Activated naive CD4-positive, alpha-beta T cell treated with anti-CD3 and anti-CD28 coated beads, Interleukin-2, amount 10 ng/mL, durations not matched to agents 7 days and 5 days (primary cell): ENCODE measurements at places on chromosomes 13 and 19.

- DNase-seq: no peak
- no peak overlapping the region for H3K27ac ChIP-seq
- no peaks in the 10 kb centered on the region for H3K27me3 ChIP-seq
- no peaks in the 10 kb centered on the region for H3K4me1 ChIP-seq
- H3K36me3 ChIP-seq: no peaks in the 10 kb centered on the region
Observed at GRCh38 chr13:47216176-47216822, 319.4 kb upstream of the HTR2A start.

DNA sequence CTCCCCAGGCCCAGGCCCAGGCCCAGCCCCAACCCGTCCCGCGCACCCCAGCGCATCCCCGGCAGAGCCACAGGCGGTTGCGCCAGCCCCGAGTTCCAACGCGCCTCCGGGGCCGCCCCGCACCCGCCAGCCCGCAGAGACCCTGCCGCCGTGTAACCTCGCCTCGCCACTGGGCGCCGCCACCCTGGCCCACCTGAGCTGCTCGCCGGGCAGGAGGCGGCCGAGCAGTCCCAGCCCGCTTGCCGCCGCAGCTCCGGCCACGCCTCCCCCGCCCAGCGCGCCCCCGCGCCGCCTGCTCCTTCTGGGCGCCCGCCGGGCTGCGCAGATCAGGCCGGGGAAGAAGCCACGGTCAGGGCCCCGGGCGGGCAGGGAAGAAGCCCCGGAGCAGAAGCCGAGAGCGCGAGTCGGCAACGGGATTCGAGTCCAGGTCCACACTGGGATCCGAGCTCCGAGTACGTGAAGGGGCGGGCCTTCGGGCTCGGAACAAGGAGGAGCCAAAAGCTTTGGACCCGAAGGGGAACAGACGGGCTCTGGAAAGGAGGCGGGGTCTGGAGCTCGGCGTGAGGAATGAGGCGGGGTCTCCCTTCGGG lies at the start of gene MBOAT7:
Gene MBOAT7, minus strand, starts transcription at position 436 of the 590 bp plus-strand sequence. CDS start 1,072 bp downstream, outside the sequence.
- peak within 1 kb of the TSS; percentile 89 for H3K4me3 ChIP-seq
- H3K4me1 ChIP-seq: peaks cover 44% of the 10 kb centered on the region
- H3K27ac ChIP-seq: peak within 1 kb of the TSS; percentile 96

DNA sequence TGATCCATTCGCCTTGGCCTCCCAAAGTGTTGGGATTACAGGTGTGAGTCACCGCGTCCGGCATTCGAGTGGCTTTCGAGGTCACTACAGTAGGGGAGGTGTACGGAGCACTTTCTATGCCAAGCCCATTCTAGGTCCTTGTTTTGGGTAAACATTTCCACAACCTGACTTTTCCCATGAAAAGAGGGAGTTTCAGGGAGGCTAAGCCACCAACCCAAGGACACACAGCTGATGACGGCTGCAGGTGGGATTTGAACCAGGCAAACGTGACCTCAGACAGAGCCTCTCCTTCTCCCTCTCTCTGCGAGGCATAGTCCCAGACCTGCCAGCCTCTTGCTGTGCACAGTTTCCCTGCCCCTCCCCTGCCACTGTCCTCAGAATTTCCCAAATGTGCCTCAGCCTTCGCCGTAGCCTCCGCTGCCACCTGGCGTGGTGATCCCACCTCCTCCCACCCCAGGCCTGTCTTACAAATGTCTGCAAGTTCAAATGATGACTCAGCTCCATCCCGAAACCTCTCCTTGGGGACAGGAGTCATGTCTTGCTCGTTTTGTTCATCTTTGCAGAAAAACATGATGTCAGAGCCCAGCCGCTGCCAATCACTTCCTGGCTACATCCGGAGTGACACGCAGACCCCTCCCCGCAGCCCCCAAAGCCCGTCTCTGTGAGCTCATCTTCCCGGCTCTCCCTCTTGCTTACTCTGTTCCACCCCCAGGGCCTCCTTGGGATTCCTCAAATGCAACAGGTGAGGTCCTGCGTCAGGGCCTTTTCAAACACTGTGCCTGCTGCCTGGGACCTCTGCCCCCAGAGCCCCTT lies 6.6 kb upstream of the GADD45B start:
- DNase-seq: peak; percentile 48
- no peaks in the 10 kb centered on the region for H3K36me3 ChIP-seq
- peaks cover 28% of the 10 kb centered on the region for H3K27me3 ChIP-seq

- H3K36me3 ChIP-seq: no peaks in the 10 kb centered on the region
- peaks cover 24% of the 10 kb centered on the region for H3K4me1 ChIP-seq
- DNase-seq: no peak
- H3K4me3 ChIP-seq: no peak overlapping the region
Observed at GRCh38 chr13:44260336-44260735, 113.3 kb upstream of the SERP2 start.

DNA sequence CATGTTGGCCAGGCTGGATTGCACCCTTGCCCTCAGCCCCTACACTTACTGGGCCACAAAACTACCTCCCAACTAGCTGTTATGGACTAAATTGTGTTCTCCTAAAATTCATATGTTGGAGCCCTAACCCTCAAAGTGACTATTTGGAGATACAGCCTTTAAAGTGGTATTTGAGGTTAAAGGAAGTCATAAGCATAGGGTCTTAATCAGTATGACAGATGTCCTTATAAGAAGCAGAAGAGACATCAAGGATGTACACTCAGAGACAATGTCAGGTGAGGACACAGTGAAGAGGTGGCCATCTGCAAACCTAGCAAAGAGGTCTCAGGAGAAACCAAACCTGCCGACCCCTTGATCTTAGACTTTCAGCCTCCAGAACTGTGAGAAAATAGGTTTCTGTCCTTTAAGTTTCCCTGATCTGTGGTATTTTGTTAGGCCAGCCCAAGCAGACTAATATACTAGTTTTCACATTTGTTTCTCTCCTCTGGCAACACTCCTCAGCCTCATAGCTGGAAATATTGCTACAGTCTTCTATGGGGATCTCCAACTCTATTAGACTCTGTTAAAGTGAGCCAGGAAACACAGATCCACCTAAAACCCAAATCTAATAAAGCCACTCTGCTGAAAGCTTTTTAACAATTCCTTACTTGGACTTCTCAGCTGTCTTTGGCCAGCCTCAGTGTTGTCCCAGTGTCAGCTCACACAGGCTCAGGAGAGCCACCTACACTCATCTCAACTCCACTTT lies 256.5 kb downstream of the TBC1D4 start:
- no peak overlapping the region for H3K4me3 ChIP-seq
- no peaks in the 10 kb centered on the region for H3K36me3 ChIP-seq
- no peak for DNase-seq
- peaks cover 3% of the 10 kb centered on the region for H3K27me3 ChIP-seq

- no peaks in the 10 kb centered on the region for H3K36me3 ChIP-seq
- no peak overlapping the region for H3K4me3 ChIP-seq
- DNase-seq: no peak
- H3K27me3 ChIP-seq: peaks cover 32% of the 10 kb centered on the region
- H3K27ac ChIP-seq: no peak overlapping the region
Observed at GRCh38 chr19:1349211-1349610, 34.5 kb upstream of the NDUFS7 start.

- H3K36me3 ChIP-seq: peaks cover 3% of the 10 kb centered on the region
- H3K4me3 ChIP-seq: no peak overlapping the region
- no peaks in the 10 kb centered on the region for H3K27me3 ChIP-seq
- H3K27ac ChIP-seq: no peak overlapping the region
- no peak for DNase-seq
Observed at GRCh38 chr19:45099467-45100191, 6.7 kb downstream of the PPP1R37 start.

- no peak overlapping the region for H3K27ac ChIP-seq
- no peaks in the 10 kb centered on the region for H3K4me1 ChIP-seq
- peaks cover 6% of the 10 kb centered on the region for H3K27me3 ChIP-seq
- no peak overlapping the region for H3K4me3 ChIP-seq
- no peaks in the 10 kb centered on the region for H3K36me3 ChIP-seq
- no peak for DNase-seq
Observed at GRCh38 chr13:60288569-60288968, 108.5 kb upstream of the TDRD3 start.

- DNase-seq: no peak
- no peak overlapping the region for H3K27ac ChIP-seq
- H3K36me3 ChIP-seq: no peaks in the 10 kb centered on the region
Observed at GRCh38 chr13:19083340-19083739, 98.3 kb downstream of the TUBA3C start.

DNA sequence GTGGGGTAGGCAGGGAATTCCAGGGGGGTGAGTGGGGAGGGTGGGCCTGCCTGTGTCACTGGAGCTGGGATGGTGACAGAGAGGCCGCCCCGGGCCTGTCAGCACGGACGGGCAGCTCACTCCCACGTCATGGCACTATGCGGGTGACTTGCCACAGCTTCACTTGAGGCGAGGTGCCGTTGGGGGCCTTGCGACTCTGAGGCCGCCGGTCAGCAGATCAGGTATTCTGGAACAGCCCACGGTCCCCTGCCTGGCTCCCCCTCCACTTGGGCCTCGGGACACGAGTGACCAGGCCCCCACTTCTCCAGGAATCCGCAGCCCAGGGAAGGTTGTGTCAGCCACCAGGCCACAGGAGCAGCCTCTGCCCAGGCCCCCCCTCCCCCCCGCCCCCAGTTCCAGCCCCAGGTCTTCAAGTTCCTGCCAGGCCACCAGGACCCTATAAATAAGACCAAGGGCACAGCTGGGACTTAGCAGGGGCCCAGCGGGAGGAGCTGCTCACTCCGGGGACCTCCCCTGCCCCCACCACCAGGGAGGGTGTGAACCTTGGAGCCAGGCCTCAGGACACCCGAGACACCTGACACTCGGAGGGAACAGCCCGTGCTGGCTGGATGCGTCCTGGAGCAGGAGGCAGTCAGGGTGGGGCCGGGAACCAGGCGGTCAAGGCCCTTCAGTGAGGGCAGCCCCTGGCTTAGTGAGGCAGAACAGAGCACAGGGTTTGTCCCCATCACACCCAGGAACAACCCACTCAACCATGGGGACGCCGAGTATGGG lies 2.7 kb upstream of the MIDN start:
- peaks cover 5% of the 10 kb centered on the region for H3K27me3 ChIP-seq
- no peak for DNase-seq
- no peak overlapping the region for H3K4me3 ChIP-seq

DNA sequence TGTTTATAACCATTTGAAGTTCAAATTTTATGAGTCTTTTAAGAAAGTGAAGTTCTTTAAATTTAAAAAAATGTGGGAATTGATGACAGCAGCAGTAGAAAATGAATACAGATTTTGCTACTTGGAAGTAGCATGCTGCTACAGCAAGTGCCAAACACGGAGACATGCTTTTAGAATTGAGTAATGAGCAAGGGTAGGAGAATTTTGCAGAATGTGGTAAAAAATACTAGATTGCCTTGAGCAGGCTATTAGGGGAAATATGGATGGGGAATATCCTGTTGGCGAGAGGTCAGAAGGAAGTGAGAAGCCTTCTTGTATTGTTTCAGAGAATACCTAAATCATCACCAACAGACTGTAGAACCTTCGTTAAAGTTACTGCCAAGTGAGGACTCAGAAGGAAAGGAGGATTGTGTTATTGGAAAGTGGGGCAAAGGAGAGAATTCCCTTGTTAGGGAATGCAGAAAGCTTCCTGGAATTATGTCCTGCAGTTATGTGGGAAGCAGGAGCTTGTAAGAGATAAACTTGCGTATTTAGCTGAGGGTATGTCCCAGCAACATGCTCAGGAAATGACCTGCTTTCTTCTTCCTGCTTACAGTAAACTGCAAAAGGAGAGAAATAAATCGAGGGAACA lies 32.4 kb upstream of the OXGR1 start:
- no peaks in the 10 kb centered on the region for H3K36me3 ChIP-seq
- H3K4me3 ChIP-seq: no peak overlapping the region
- H3K27ac ChIP-seq: no peak overlapping the region
- H3K4me1 ChIP-seq: no peaks in the 10 kb centered on the region
- no peaks in the 10 kb centered on the region for H3K27me3 ChIP-seq
- DNase-seq: no peak

DNA sequence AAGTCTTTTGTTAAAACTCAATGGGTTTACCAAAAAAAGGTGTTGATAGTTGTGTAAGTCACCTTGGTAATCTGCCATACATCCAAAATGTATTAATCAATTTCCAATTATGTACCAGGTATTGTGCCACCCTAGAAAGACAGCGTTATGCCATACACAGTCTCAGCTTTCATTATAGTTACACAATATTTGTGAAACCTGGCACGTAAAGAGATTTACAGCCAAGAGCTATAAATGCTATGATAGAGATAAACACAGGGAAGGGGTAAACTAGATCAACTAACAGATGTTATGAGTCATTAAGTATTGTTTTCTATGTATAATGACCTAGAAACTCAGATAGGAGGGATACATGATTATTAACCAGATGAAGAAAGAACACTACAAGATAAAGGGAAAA lies 725.6 kb upstream of the SLITRK5 start:
- no peak for DNase-seq
- H3K36me3 ChIP-seq: no peaks in the 10 kb centered on the region
- H3K27ac ChIP-seq: no peak overlapping the region
- H3K27me3 ChIP-seq: no peaks in the 10 kb centered on the region
- no peak overlapping the region for H3K4me3 ChIP-seq

DNA sequence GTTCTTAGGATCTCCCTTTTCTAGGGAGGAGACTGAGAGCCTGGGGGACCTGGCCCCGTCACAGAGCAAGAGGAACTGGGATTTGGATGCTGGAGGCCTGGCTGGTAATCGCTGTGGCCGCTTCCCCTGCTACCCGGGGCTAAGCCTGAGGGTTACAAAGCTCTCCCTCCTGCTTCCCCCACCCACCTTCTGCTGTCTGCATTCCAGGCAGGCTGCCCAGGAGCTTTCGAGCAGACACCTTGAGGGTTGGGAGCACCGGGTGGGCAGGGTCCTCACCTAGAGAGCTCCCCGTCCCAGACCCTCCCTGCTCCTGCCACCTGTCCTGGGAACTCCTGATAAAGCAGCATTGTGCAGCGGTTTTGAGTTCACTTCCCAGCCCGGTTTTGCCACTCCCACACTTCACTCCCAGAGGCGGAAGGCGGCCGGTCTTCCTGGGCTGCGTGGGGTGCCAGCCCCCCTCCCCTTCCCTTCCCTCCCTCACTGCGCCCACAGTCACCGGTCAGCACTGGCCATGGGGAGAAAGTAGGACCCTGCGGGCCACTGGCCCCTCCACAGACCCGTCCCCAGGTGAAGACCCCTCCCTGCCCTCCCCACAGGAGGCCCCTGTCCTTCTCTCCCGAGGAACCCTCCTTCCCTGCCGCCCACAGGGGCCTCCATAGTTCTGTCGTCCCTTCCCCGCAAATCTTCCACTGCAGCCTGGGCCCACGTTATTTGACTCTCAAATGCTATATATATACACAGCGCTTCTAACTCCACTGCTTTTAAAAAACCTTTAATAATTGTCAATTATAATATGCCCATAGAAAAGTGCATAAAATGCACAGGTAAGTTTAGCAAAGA lies 8.1 kb downstream of the PAK4 start:
- H3K4me3 ChIP-seq: no peak overlapping the region
- DNase-seq: no peak
- no peak overlapping the region for H3K27ac ChIP-seq
- H3K36me3 ChIP-seq: no peaks in the 10 kb centered on the region
- peaks cover 6% of the 10 kb centered on the region for H3K4me1 ChIP-seq
- H3K27me3 ChIP-seq: no peaks in the 10 kb centered on the region
